ENCODE measurements at places on chromosomes 5 and 9.

DNA sequence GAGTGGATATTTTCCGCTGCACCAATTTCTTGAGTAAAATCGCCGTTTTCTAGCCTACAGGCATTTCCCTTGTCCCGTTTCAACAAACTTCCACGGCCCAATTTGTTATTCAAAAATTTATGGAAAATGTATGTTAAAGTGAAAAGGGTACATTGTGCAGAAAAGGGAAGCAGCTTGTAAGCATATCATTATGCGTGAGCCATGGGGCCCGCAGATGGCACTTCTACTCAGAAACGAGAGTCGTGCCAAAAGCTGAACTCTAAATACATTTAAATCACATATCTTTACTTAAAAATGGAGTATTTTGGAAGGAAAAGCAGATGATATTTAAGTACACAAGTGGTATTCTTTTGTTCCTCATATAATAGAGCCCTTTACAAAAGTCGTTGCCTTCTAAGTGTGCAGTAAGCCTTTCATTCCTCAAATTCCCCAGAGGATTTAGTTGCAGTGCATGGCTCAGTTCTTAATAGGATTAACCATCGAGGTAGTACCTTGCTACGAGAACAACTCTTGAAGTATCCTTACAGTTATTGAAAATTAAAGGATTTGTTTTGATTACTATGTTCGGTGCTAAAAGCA is 1227.2 kb upstream of the WWC1 start:
- no peak for DNase-seq

DNA sequence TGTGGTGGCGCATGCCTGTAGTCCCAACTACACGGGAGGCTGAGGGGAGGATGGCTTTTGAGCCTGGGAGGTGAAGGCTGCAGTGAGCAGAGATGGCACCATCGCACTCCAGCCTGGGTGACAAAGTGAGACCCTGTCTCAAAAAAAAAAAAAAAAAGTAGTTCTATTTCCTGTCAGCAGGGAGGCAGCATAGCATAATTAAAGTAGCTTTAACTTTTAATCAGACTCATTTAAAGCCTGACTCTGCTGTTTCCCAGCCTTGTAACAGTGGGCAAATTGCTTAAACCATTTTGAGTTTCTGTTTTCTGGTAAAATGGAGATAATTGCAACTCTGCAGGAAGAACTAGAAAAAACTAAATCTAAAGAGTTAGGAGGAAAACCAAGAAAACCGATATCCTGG is 31.2 kb downstream of the CNOT6 start:
- no peak for DNase-seq

DNA sequence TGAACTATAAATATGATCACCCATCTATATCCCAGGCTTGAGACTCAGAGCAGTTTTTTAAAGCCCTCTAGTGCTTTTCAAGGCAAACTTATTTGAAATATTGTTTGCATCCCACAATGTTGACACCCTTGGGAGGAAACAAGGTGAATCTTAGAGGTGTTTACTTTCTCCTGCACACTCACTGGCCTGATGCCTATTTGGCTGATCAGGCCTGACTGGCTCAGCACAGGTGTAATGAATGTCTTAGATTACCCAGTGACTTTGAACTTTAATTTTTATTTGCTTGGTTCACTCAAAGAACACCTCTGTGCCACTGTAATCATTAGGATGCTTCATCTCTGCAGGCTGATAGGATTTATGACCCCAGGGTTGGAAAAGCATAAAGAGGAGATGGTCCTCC is 158.3 kb downstream of the KCTD16 start:
- DNase-seq: no peak

- DNase-seq: no peak
Measured at GRCh38 chr5:31229266-31229665, 35.8 kb downstream of the CDH6 start.

DNA sequence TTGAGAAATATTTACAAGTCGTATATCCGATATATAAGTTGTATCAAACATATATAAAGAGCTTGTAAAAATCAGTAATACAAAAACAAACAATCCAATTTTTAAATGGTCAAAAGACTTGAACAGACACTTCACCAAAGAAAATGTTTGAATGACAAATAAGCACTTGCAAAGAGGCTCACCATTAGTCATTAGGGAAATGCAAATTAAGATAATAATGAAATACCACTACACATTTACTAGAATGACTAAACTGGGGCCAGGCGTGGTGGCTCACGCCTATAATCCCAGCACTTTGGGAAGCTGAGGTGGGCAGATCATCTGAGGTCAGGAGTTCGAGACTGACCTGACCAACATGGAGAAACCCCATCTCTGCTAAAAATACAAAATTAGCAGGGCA is 134.6 kb upstream of the HAND1 start:
- DNase-seq: no peak

- DNase-seq: no peak
Measured at GRCh38 chr5:88671106-88671504, 211.9 kb downstream of the MEF2C start.
